AG08396 (cell line): ENCODE measurements at places on chromosomes 11 and 22.

- no peak for DNase-seq
Measured at GRCh38 chr22:38745676-38746460, 9.9 kb downstream of the SUN2 start.

DNA sequence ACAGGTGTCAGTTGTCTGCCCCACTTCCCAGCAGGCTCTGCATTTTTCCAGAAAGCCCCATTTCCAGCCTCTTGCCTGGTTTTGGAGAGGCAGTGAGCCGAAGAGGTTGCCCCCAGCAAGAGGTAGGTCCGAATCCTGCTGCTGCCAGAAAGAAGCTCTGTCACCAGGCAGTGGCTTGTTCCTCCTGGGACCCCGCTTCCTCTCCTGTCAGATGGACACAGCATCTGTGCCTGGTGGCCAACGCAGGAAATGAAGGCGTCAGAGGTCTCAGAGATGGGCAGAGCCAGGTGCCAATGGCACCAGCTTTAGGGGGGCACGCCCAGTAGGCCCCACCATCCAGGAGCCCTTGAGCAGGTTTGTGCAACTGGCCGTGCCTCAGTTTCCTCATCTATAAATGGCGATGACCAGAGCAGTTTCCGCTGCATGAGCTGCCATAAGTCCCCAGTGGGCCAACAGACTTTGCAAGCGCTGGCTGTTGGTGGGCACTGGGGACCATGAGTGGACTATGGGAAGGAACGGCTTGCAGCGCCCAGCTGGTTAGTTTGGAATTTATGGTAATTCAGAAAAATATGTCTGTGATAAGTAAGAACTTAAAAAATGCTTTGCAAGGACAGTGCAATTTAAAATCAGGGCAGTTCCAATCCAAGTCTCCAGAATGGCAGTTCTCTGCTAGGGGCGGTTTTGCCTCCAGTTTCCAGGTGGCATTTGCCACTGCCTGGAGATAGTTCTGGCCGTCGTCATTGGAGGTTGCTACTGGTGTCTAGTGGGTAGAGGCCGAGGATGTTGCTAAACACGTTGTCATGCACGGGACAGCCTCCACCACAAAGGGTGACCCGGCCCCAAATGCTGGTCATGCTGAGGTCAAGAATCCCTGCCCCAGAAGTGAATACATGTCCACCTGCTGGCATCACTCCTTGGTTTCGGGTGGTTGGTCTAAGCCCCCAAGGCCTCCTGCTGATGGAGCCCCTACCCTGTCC, 2.3 kb upstream of the OSBPL5 start:
- DNase-seq: no peak

- DNase-seq: no peak
Measured at GRCh38 chr22:33823552-33823951, 96.7 kb downstream of the LARGE1 start.

DNA sequence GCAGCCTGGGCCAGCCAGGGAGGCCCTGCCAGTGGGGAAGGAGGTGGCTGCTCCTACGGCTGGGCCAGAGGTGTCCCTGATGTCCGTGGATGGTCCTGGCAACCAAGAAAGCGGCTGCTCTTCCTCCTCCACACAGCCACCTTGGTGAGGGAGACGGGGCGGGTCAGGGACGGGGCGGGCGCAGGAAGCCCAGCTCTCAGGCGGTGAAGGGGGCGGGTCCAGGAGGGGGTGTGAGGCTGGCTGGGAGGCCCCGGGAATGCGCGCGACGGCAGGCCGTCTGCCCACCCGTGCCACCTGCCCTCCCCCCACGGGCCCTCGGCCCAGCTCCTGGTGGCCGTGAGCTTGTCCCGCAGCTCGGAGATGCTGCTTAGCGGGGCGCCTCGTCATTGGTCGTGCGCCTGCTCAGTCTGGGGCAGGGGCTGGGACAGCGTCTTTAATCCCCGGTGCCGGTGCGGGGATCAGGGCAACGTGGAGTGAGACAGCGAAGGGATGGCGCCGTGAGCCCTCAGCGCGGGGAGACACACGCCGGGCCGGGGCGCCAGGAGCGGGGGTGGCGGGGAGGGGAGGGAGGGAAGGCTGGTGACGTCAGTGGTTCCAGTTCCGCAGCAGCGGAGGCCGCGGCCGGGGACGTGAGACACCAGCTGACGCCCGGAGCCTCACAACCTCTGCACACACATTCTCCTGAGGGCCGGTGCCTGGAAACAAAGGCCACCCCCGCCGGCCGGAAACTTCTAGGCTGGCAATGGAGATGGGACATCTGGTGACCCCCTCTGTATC, 6.7 kb upstream of the BRSK2 start:
- DNase-seq: peak; percentile 88

- DNase-seq: peak; percentile 78
Measured at GRCh38 chr11:57514538-57515331, 767 bp downstream of the SLC43A1 start.

- no peak for DNase-seq
Measured at GRCh38 chr22:20392983-20393704, 807 bp upstream of the ZNF74 start.

DNA sequence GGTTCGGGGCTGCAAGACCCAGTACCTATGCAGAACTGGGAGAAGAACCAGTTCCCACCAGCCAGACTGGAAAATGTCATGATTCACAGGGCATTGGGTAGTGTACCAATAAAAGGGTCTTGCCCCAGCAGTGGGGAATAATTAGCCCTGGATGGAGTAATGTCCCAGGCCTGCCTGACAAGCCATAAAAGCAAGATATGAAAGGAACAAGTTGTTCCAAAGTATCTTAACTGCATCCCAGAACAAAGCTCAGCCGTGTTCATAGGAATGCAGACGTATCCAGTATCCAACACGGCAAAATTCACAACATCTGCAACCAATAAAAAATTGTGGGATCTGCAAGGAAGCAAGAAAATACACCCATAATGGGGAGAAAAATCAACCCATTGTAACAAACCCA, 47.9 kb downstream of the ASCL2 start:
- DNase-seq: no peak

DNA sequence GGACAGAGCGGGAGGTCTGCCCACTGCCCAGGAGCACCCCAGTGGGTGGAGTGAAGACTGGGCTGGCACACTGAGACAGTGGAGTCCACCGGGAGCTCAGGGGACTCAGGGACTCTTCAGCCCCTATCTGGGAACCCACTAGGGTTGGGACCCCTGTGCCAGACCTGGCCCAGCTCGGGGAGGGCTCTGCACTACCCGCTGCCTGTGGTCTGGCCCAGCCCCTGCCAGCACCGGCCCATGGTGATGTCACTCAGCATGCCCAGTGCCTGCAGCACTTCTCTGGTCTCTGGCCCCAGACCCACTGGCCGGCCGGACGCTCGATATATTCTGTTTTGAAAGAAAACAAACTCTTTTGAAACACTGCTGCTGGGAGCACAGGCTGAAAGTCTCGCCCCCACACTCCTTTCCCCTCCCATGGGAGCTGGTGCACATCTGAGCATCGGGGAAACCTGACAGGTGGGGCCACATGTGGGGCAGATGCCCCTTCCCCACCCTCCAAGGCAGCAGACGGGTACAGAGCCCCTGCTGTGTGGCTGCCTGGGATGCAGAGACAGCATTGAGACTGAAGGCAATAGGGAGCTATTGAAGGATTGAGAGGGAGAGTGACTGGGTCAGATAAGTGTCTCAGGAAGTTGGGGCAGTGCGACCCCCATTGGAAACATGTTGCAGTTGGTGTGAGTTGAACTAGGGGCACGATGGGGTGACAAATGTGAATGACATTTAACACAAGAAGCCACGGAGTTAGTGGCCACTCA, 62.9 kb downstream of the MYEOV start:
- no peak for DNase-seq

DNA sequence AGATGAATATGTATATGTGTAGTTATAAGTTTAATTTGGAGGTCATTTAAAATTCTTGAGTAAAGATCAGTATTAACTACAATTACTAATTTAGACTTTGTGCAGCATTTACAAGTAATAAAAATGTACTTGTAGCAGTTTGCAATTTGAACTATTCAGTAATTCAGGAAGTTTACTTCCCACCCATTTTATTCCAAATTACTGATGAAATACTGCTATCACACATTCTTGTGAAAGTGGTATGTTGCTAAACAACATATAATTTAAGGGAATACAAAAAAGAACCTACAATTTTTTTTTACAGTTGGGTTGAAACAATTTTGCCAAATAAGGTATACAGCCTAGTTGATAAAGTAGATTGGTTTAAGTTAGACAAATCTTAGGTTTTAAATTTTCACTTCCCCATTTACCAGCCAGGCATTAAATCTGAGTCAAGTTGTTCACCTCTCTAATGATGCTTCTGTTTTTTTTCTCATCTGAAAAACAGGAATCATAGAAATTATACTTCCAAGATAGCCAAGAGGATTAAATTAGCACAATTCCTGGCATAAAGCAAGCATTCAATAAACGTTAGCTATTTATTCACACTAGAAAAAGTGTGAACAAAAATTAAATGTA, 45.3 kb downstream of the ZBTB44 start:
- DNase-seq: no peak

DNA sequence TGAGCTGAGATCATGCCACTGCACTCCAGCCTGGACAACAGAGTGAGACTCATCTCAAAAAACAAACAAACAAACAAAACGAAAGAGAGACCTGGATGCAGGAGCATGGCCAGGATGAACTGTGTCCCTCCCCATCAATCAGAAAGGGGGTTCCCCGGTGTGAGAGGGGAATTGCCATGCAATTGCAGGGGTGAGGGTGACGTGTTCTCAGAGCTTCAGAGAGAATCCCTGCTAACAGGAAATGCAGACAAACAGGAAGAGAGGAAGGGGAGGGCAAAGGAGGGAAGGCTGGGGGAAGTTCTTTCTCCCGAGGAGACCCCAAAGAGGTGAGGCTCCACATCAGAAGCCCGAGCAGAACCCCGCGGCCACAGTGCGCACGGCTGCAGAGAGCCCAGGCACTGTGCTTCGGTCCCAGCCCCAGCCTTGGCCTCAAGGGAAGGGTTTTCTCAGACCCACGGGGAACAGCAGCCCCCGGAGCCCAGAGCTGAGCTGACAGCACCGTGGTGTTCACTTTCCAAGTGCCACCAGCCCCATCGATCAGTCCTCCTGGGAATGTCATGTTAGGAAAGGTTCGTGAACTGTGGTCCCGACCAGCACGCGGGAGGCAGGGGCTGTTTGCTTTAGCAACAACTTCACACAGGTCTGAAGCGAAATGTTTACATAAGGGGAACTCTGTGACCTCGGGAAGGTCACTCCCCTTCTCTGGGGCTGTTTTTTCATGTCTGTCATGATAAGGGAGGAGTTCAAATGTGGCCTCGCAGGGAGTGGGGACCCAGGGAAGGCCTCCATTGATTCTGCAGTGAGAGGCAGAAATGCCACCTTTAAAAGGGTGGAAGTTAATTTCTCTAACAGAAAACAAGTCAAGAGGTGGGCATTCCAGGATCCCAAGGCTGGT, 108.0 kb upstream of the ANO1 start:
- no peak for DNase-seq

- no peak for DNase-seq
Measured at GRCh38 chr22:32574958-32575910, 100.6 kb downstream of the FBXO7 start.

DNA sequence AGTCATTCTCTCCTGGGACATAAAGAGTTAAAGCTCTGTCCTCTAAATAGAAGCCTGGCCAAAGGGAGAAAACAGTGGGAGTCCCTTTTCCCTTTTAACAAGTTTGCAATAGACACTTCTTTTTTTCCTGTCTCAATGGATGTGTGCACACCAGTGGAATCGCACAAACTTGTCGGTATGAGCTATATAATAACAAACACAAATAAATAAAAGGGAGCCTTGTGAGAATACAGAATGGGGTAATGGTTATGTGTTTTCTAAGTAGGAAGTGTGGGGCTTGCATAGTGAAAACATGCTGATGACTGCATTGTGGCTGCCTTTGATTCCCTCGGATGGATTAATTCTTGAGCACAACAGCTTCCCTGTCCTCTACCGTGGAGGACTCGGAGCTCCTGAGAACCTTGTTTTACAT, 131.9 kb downstream of the WNT7B start:
- DNase-seq: no peak

DNA sequence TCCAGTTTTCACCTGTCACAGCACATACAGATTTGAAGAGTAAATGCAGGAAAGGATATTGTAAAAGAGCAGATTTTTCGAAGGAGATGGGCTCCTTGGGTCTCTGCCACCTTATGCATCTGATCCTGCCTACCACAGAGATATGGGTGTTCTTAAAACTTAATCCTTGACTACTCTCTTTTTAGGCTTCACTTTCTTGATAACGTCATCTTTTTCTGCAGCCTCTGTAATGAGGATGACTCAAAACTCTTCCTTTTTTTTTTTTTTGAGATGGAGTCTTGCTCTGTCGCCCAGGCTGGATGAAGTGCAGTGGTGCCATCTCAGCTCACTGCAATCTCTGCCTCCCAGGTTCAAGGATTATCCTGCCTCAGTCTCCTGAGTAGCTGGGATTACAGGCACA, 7.8 kb downstream of the PRR14L start:
- DNase-seq: no peak

GRCh38 chr11:71565263-71565662, at the start of gene KRTAP5-10:
TSS of gene KRTAP5-10 (plus strand) at chr11:71565563. CDS start at chr11:71565588, 25 bp downstream.
- no peak for DNase-seq

DNA sequence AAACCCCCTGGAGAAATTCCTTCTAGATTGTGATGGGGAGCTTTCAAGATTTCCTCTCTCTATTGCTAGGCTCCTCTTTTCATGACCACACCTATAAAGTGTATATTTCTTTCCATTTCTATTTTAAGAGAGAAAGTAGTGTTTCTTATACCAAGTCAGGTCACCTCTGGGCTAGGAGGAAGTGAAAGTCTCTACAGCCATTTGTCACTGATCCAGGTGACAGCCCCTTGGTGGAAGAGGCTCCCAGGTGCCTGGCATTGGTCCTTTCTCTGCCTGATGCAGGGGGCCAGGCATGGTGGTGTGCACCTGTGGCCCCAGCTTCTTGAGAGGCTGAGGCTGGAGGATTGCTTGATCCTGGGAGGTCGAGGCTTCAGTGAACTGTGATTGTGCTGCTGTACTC, 64.7 kb downstream of the DHCR7 start:
- DNase-seq: no peak

GRCh38 chr11:60169264-60169915, 13.5 kb downstream of the MS4A6A start:
- DNase-seq: no peak

DNA sequence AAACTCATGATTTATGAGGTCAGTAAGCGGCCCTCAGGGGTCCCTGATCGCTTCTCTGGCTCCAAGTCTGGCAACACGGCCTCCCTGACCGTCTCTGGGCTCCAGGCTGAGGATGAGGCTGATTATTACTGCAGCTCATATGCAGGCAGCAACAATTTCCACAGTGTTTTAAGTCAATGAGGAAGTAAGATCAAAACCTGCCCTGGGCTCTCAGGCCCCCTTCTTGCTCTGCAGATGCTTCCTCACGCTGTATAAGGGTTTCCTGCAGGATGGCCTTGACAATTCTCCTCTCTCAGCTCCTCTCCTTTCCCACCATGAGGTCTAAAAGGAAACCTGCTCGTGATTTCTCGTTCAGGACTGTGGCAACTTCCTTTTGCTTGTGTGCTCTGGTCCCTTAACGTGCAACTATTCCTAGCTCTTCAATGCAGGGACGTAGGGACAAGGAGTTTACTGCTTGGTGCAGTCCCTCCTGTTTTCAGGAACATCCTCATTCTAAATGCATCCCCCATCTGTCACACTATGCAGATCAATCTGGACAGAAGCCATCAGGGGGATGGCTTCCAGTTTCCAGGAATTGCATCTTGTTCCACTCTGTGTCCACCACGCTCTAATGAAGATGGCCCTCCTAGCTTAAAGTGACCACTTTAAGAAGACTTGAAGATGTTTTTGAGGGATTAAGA, 64.3 kb upstream of the IGLL5 start:
- no peak for DNase-seq

GRCh38 chr22:46813816-46814597, 51.6 kb downstream of the TBC1D22A start:
- DNase-seq: peak; percentile 49

- DNase-seq: no peak
Measured at GRCh38 chr11:124874571-124875255, 9.5 kb downstream of the ROBO3 start.

GRCh38 chr11:80837051-80837450, 1396.2 kb upstream of the TENM4 start:
- no peak for DNase-seq
